ENCODE measurements at places on chromosomes 13 and 19.

GRCh38 chr13:78816592-78816991 is 157.6 kb upstream of the OBI1 start:
- no peak for DNase-seq

- no peak for DNase-seq
Observed at GRCh38 chr13:112814905-112815585, 125.2 kb downstream of the ATP11A start.

DNA sequence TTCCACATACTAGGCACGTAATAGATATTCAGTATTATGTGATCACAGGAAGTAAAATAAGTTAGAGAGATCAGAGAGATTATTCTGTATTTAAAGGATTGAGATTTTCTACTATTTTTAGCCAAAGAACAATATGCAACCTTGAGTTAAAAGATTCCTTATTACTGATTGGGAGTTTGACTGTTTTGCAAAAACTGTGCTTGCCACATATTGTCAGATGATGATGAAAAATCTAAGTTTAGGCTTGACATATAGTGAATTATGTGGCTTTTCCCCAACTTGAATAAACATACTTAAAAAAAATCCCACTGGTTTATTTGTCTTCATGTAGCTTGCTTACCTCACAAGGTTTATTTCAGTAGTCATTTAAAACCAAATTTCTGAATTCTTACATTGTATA is 194.4 kb downstream of the KCNRG start:
- no peak for DNase-seq

DNA sequence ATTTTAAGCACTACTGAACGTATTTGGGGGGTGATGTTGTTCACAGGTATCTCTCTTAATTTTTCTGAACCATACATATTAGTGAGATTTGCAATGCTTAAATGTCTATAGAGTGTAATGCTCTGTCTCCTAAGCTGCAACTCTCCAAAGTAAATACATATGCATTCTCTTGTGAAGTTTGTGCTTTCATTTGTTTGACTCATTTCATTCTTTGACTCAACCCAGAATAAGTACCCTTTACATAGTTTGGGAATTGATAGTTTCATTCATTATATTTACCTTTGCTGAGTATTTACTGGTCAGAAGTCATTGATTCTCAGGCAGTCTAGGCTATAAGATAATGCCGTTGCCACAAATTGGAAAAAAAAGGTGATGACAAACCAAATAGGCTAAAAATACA is 406.9 kb downstream of the FGF9 start:
- DNase-seq: no peak

DNA sequence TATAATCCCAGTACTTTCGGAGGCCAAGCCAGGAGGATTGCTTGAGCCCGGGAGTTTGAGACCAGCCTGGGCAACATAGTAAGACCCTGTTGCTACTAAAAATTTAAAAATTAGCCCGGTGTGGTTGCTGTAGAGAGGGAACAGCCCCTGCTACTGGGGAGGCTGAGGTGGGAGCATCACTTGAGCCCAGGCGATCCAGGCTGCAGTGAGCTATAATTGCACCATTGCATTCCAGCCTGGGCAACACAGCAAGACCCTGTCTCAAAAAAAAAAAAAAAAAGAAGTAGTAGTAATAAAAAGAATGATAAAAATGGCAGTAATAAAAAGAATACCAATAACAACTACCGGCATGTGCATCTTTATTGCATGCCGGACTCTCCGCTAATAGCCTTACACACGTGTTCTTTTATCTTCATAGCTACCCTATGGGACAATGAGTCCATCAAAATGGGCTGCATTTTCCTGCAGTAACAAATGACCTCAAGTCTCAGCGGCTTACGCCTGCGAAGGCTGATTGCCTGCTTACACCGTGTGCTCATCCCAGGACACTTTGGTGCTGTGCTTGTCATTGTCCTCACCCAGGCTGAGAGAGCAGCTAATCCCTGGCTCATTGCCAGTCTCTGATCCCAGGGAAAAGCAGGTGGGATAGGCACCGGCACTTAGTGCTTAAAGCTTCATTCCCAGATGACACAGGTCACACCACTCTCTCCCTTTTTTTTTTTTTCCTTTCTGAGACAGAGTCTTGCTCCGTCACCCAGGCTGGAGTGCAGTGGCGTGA is 14.4 kb upstream of the SYCN start:
- no peak for DNase-seq

DNA sequence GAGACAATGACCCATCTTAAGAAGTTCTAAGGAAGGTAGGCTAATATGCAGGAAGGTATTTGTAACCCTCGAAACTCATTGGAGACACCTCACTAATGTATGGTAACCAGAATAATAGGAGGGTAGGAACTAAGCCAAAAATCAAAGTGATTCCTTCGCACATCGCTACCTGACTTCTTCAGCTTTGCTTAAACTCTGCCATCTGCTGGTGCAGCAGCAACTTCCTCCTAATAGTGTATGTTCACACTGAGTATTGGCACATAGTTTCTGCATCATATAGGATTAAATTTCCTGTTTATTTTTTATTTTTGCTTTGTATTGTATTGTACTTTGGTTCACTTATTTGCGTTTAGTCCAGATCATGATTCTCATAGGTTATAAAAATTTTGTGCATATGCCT is 676.2 kb downstream of the GPC5 start:
- DNase-seq: no peak

DNA sequence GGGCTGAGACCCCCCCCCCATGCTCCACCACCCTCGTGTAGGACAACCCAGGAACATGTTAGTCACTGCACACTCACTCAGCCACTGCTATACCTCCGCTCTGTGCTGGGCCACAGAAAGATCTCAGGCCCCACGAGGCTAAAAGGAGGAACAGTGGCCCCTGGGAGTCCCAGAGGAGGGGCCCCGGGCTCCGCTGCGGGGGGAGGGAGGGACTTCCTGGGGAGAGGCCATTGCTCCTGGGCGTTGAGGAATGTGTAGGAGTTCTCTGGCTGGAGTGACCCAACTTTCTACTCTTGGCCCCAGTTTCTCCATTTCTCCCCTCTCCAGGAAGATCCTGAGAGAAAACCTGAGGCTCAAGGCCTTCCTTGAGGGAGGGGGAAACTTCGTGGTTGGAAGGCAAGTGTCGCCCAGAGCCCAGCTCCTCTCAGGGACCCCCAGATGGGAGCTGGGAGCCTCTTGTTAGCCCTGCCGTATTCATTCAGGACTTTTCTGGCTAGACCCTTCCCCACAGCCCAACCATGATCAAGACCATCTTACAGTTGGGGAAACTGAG is 13.6 kb downstream of the ONECUT3 start:
- no peak for DNase-seq

DNA sequence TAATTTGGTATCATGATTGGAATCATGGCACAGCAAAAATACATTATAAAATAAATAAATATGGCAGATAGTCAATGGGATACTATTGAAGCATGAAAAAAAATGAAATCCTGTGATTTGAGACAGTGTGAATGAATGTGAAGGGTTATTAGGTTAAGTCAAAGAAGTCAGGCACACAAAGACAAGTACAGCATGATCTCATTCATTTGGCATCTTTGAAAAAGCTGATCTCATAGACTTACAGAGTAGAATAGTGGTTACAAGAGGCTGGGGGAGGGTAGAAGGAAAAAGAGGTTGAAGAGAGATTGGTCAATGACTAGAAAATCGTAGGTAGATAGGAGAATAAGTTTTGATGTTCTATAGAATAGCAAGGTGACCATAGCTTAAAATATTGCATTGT is 295.1 kb upstream of the SLITRK5 start:
- no peak for DNase-seq

DNA sequence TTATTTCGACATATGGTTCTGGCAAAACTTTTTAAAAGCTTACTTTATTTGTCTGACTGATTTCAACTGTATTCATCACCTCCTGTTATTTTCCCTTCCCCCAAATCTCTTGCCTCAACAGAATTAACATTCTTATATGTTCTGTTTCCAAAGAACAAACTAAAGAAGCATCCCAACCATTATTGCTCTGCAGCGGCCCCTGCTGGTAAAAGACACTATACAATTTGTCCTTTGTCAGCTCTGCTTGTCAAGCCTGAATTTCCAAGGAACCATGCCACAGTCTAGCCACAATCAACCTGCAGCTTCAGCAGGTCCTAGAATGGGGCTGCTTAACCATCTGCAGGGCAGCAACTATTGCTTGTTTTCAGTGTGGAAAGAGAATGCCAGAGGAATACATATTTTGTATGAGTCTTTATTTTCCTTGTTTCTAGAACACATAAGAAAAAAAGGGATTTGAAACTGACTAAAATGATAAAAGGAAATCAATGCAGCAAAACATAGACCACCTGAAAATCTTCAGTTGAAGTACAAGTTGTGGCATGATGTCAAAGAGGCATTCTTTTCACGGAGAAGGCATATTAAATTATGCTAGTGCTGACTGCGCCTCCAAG is 845.3 kb downstream of the DIAPH3 start:
- peak; percentile 5 for DNase-seq

DNA sequence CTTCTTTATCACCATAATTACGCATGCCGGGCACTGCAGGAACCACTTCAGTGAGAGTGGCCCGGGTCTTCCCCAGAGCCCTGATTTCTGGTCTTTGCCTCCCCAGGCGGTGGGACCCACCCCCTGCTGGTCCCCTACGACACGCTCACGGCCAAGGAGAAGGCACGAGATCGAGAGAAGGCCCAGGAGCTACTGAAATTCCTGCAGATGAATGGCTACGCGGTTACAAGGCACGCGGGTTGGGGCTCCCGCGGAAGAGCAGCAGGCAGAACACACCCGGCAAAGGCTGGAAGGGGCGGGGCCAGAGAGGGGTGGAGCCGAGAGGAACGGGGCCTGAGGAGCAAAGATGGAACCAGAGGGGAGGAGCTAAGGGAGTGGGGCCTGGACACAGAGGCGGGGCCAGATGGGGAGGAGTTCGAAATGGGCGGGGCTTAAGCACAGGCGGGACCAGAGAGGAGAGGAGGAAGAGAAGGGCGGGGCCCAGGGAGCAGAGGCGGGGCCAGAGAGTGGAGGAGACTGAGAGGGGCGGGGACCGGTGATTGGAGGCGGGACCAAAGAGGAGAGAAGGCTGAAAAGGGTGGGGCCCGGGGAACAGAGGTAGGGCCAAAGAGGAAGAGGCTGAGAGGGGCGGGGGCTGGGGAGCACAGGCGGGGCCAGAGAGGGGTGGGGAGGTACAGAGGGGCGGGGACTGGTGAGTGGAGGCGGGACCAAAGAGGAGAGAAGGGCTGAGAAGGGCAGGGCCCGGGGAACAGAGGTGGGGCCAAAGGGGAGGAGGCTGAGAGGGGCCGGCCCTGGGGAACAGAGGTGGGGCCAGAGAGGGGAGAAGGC is 73.4 kb downstream of the RYR1 start:
- DNase-seq: peak; percentile 60

GRCh38 chr19:19587771-19588170 is 30.7 kb downstream of the PBX4 start:
- DNase-seq: no peak

All from GM19239 (cell line).